ENCODE measurements at places on chromosomes 16 and 17.

DNA sequence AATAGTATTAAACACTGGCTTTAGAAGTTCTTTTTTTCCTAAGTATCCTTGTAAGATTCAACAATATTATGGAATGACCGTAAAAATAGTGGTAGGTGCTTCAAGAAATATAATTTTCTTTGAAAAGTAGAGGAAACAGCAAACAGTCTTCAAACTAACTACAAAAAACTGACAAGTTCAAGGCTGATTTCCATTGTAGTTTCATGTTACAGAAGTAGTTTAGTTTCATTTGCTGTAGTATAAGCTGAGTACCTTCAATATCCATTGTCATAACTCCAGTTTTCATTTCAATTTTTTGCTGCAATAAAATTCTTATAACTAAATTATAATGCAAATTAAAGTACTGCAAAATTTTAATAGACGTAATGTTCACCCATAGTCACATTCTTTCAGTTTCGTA lies 19.3 kb downstream of the PHKB start:
- DNase-seq, result no peak

- DNase-seq, result no peak
Observed at GRCh38 chr16:23194497-23195221, 12.1 kb downstream of the SCNN1G start.

DNA sequence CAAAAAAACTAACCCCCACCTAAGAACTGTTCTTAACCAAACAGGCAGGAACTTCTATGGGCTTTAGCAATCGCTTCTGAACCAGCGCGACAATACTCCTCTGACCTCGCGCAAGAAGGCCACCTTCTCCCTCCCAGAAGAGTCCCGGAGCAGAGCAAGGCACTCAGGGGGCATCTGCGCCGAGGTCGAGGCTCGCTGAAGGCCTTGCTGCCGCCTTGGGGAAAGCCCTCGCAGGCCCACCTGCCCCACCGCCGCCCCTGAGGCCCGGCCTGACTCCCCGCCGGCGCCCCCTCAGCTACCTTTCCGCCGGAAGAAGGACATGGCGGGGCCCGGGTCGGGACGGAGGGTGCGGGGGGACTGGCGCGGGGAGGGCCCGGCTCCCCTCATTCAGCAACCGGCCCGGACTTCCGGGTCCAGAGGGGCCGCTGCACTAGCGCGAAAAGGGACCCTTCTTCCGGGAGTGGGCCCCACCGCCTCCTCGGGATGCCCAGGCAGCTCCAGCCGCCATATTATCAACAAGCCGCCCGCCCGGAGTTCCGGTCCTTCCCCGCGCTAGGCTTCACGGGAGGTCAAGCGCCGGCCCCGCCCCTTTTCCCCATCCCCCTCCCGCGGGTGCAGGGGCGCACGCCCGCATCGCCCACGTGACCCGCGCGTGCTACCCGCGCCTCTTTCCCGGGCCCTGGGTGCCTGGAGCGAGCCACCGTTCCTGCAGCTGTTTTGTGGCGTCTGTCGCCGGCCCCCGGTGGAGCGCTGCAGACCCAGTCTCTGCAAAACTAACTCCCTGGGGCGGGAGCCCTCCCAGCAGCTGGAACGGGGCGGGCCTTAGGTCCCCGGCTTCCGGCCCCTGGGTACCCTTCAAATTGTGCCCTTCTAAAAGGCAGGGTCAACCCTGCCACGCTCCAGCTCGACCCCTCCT lies at the start of gene AKAP10:
Gene AKAP10 (minus strand): TSS at position 536 of the 916 bp plus-strand sequence. CDS start 149 bp downstream, at position 387.
- DNase-seq, result peak; percentile 98

DNA sequence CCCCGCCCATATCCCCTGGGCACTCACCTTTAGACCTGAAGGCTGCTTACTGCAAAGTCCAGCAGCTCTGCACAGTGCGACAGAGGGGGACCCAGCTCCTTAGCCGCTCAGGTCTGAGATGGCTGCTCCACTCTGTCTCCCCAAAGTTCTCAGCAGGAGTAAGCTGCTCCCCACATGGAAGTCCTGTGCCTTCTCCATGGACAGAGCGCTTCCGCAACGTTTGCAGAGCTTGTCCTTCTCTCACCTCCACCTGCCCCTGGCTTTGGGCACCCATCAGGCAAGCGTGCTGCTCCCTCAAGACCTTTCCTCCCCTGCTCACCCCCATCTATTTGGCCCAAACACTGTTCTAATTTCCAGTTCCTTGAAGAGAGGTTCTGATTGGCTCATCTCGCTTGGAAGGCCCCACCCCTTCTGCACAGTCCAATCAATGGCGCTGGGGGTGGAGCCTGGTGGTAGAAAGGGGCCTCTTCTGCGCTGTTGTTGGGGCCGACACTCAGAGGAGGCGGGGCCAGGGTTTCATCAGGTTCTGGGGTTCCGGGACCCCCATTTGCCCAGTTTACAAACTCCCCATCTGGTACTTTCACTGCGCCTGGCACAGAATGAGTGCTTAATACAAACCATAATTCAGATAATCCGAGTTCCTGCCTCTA lies 137.2 kb downstream of the CYLD start:
- no peak for DNase-seq

DNA sequence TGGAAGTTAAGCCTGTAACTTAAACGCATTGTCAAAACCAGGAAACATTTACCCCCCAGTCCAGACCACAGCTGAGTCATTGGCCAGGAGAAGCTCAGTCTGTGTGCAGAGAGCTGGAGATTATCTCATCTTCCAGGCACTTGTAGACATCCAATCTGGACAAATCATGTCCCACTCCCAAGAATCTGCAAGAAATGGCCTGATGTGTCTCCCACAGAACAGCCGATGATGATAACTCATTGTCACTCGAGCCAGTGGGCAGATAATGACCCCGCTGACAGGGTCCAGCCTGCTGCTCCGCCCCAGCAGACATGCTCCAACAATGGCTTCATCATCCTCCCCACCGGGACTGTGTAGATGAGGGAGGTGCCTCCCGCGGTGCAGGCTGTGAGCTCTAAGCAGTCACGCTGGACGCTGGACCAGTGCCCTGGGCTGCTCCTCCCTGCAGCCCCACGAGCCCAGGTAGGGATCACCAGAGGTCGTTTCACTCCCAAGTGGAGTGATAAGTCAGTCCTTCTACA lies 322.5 kb downstream of the C16orf95 start:
- DNase-seq, result peak; percentile 93

GRCh38 chr17:77425791-77426641 lies 285.2 kb downstream of the SEC14L1 start:
- DNase-seq, result peak; percentile 53

GRCh38 chr17:2351269-2351668 lies 14.0 kb downstream of the SGSM2 start:
- DNase-seq, result no peak

DNA sequence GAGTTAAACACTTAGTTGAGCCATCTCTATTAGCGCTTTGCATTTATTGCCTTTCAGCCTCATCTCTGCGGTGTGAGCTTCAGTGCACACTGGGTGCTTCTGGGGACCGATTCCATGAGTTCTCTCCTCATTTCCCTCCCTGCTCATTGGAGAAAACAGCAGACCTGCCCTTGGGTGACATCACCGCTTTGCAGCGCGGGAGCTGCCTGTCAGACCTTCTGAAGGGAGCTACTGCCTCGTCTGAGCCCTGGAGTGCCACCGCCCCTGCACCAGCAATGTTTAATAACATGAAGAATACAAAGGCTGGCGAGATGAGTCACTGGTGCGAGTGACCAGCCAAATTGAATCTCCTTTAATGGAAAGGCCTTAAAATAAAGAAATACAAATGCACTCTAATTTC lies 30.2 kb upstream of the CPPED1 start:
- DNase-seq, result peak; percentile 62

Measured in AG20443 (cell line).